Tongue (tissue), 3 donors: ENCODE measurements at places on chromosomes 5 and 9. TPM values are rescaled to one million over a fixed set of nuclear protein-coding genes. Genes with fewer than 3 reads are reported as not detected.

The LCP2 gene
- 11.6 TPM for total RNA-seq

The RANBP3L gene
- total RNA-seq: 8.4 TPM

The FBN2 gene
- total RNA-seq: 215 TPM

GRCh38 chr9:135491764-135492163 lies 8.7 kb upstream of the MRPS2 start:
- no peak for DNase-seq

DNA sequence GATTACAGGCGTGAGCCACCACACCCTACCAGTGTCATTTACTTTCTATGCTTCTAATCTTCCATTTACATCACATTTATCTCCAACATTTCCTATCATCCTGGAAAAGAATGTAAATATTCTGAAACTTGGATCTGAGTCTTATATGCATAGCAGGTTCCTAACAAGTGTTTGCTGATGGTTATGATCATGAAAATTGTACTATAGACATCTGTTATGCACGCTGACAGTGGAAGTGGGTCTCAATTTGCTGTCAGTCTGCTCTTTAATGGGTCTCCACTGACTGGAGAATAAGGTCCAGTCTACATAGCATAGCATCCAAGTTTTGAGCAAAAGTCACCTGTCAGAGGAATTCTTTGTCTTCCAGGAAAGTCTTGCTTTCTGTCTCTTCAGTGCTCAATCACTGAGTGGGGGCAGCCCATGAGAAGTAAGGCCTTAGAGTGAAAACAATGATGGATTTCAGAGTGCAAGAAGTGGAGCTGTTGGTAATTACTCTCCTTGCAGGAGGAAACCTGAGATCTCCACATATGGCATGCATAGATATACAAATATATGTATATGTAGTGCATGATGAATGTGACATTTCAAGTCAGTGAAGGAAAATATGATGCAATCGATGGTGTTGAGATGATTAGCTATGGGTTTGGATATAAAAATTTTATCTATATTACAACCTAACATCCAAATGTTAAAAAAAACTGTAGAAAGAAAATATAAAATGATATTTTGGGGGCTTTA lies 29.2 kb upstream of the MSANTD3 start:
- no peak for DNase-seq
